ENCODE measurements at places on chromosomes 13 and 19.

DNA sequence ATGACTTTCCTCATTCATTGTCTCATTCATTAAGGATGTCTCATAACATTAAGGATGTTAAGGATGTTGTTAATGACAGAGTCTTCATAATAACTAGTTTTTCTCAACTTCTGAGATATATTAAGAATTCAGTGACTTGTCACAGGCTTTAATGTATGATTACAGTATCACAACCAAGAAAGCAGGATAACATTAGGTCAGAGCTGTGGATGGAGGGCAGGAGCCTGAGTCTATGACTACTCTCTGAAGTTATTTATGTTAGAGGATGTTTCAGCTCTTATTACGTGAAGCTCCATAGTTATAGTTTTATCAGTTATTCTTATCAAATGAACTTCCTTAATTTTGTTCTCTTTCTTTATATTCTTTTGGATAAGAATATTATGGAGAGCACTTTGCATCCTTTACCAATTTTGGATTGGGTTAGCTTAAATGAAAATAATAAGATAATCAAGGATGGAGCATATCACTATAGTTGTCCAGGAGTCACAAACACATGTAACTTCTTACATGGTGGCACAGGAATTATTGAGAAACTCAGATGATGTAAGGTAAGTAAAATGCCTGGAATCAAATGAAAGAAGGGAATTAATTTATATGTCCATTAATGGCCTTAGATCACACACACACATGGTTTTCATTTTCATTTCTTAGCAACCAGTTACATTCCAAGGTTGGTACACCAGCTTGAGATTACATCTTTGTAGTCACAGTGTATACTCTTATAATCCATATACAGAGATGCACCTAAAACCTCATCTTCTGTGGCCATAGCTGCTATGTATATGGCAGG, 57.0 kb downstream of the SLC10A2 start:
- DNase-seq = no peak

- DNase-seq = no peak
Measured at GRCh38 chr13:43289470-43290255, 266.3 kb downstream of the DNAJC15 start.

GRCh38 chr13:41017159-41017558, 2.0 kb downstream of the ELF1 start:
- DNase-seq = no peak

GRCh38 chr19:55251341-55252081, 7.3 kb downstream of the PPP6R1 start:
- DNase-seq = peak; percentile 61

- no peak for DNase-seq
Measured at GRCh38 chr19:10389863-10390262, 9.5 kb upstream of the TYK2 start.

DNA sequence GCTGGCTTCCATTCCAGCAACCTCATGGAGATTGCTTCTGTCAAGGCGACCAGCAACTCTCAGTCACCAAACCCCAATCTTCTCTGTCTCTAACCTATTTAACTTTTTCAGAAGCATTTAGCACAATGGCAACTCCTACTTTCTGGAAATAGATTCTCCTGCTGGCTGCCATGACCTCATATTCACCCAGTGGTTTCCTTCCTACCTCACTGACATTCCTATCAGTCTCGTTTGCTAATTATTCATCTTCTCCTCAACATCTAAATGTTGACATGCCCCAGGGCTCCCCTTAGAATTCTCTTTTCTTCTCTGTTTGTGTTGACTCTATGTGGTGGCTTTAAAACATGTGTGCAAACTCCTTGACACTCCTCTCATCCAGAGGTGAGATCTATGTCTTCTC, 106.7 kb downstream of the OLFM4 start:
- no peak for DNase-seq

DNA sequence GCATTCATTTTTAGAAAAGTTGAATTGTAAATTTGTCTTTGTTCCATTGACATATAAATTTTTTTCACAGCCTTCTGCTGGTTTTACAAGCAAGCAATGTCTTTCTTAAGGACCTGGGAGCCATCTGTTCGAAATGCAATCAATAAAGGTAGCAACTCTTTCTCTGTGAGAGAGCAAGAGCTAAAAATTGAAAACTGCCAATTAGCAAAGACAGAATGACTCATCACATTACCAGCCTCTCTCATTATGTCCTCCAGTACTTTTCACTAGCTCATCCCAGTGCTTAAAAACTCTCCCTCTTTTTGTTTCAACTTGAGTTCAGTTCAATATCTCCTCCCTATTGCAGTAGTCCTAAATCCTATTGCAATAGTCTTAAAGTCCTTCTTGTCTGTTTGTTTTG, 760.7 kb upstream of the SLITRK6 start:
- DNase-seq = no peak

GRCh38 chr13:37136187-37136586, 30.7 kb upstream of the CSNK1A1L start:
- DNase-seq = no peak

DNA sequence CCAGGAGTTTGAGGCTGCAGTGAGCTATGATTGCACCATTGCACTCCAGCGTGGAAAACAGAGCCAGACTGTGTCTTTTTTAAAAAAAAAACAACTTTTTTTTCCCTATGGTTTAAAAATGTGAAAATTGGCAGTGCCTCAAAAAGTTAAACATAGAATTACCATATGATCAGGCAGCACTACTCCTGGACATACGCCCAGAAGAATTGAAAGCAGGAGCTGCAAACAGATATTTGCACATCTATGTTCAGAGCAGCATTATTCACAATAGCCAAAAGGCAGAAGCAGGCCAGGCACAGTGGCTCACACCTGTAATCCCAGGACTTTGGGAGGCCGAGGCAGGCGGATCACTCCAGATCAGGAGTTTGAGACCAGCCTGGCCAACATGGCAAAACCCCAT, 3.8 kb upstream of the RETN start:
- DNase-seq = no peak

GRCh38 chr19:31527443-31527842, 178.2 kb upstream of the TSHZ3 start:
- DNase-seq = no peak

DNA sequence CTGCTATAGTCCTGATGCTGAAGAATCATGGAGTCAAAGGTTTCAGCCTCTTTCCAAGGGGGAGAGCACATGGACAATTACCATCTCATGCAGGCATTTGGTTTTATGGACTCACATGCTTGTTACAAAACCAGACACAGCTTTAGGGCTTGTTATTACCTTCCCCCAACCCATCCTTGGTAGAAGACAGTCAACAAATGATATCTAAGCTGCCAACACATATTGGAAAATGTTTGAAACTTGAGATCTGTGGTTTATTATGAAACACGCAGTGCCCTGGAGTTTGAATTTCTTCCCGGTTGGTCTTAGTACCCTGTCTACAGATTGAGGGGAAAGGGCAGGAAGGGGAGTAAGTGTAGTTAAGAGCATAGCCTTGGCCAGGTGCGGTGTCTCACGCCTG, 12.5 kb upstream of the CYP2A6 start:
- no peak for DNase-seq

DNA sequence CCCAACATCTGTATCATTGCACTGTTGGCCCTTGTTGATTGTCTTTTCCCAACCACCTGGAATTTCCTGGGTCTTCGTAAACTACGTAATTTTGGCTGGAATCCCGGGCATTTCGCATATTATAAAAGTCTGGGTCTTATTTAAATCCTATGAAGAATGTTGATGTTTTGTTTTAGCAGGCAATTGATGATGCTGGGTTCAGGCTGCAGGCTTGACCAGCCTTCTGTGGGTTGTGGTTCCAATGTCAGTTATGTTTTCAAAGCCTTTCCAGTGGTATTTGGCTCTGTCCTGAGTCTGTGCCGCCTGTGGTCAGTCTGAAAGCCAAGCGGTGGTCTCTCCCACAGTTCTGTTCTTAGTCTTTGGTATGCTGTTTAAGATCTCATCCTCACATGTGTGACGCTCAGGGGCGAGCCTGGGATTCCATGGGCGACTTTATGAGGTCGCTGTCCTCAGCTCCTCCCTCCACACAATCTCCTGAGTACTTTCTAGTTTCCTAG, 12.4 kb downstream of the SLC35E1 start:
- DNase-seq = no peak

DNA sequence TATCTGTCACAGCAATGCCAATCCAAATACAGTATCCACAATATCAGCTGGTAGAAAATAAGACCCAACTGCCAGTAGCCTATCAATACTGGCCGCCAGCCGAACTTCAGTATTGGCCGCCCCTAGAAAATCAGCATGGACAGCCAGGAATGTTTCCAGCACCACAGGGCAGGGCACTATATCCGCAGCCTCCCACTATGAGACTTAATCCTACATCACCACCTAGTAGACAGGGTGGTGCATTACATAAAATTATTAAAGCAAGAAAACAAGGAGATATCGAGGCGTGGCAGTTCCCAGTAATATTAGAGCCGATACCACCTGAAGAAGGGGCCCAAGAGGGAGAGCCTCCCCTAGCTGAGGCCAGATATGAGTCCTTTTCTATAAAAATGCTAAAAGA, 111.3 kb downstream of the ZNF486 start:
- no peak for DNase-seq

DNA sequence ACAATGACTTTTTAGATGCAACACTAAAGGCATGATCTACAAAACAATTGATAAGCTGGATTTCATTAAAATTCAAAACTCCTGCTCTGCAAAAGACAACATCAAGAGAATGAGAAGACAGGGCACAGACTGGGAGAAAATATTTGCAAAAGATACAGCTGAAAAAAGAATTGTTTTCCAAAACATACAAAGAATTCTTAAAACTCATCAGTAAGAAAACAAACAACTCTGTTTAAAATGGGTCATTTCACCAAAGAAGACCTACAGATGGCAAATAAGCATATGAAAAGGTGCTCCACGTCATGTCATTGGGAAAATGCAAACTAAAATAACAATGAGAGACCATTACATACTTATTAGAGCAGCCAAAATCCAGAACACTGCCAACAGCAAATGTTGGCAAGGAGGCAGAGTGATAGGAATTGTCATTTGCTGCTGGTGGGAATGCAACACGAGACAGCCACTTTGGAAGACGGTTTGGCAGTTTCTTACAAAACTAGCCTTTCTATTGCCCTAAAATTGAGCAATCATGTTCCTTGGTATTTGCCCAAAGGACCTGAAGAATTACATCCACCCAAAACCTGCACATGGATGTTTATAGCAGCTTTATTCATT, 39.2 kb downstream of the FLT1 start:
- DNase-seq = no peak

GRCh38 chr13:41823476-41823875, 137.4 kb downstream of the VWA8 start:
- no peak for DNase-seq

- no peak for DNase-seq
Measured at GRCh38 chr13:113732176-113732960, 26.7 kb upstream of the TMEM255B start.

- DNase-seq = no peak
Measured at GRCh38 chr13:97241761-97242160, 19.6 kb downstream of the MBNL2 start.

DNA sequence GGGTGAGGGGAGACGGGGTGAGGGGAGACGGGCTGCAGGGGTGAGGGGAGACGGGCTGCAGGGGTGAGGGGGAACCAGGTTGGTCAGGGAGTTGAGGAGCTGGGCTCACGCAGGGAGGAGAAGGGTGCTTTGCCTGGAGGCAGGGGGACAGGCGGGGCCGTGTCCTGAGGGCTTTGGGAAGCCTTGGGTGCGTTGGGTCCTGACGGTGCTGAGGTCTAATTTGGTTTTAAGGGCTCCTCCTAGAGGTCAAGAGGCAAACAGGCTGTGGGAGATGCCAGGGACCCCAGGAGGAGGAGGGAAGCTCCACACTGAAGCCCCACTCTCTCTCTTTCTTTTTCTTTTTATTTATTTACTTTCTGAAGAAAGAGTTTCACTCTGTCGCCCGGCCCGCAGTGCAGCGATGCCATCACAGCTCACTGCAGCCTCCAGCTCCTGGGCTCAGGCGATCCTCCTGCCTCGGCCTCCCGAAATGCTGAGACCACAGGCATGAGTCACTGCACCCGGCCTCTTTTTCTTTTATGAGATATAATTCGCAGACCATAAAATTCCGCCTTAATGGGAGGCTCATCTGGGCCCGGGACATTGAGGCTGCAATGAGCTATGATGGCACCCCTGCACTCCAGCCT, 9.3 kb upstream of the MISP start:
- no peak for DNase-seq

- no peak for DNase-seq
Measured at GRCh38 chr19:6343462-6343861, 10.1 kb upstream of the ACER1 start.

GRCh38 chr13:62387647-62388046, 972.0 kb upstream of the PCDH20 start:
- DNase-seq = no peak

GRCh38 chr19:4807188-4807587, 15.7 kb downstream of the FEM1A start:
- DNase-seq = no peak

DNA sequence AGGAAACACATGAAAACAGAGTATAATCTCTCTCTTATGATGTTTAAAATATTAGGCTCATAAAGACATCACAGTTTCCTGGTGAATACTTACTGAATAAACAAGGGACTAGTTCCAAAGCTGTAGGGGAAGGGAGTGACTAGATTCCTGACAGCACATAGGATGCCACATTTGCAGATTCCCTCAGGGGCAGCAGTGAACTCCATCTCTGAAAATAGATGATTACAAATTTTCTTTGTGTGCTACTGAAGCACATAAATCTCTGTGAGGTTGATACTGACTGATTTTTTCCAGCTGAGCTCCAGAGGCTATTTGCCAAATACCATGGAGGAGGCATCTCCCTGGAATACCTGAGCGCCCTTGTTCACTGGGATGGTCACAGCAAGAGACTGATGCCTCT, 77.3 kb downstream of the FGF9 start:
- DNase-seq = no peak

DNA sequence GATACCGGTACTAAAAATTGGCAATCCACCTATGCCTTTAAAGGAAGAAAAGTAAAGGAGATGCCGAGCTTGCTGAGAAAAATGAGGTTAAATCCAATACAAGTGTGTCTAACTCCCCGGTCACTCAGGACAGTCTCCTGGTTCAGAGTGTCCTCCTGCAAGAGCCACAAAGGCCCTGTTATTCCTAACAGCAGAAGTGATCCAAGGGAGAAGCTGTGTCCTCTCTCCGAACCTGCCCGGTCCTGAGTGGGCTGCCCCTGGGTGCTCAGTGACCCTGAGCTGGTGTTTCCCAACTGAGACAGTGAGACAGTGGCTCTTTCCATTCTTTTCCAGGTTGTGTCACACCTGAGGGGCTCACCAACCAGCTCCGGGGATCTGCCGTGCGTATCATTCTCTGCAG, 4.8 kb downstream of the GJB6 start:
- no peak for DNase-seq

All from stimulated activated CD4-positive, alpha-beta T cell treated with anti-CD3 and anti-CD28 coated beads, Interleukin-4, amount 100 ng/mL, for 4 hours (primary cell).